ENCODE measurements at places on chromosomes 2 and 18.

GRCh38 chr18:9684881-9685614, 23.1 kb upstream of the RAB31 start:
- DNase-seq: no peak

- no peak for DNase-seq
Measured at GRCh38 chr2:190844700-190845401, 35.8 kb upstream of the GLS start.

DNA sequence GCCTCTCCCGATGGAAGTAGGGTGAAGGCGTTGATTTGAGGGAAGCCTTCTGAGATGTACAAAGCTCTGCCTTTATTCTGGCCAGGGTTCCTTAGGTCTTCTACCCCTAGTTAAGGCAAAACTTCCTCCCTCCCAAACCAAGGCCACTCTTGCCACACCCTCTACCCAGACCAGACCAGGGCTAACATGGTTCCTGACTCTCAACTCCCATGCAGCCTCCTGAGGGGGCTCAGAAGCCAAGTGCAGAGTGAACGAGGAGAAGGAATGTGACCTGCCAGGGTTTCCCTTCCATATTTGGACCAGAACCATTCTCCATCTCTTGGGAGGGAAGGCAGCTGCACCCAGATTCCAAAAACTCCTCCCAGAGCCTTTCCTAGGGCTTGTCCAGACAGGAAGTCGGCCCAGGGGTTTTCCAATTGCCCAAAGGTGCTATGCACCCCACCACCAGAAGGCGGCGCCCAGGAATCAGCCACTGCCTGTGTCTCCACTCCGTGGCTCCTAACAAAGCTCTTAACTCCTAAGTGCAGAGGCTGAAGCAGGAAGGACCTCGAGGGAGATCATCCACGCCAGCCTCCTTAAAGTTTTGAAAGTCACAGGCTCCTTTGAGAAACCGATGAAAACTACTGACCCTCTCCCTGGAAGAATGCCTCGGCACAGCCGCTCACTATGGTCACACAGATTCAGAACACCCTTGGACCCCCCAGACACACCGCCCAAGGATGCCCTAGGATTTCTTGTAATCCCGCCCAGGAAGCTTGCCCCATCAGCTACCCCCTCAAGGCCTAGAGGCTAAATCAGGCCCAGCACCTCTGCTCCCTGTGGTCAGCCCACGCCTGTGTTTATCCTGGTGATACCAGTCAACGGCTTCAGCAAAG, 157.8 kb downstream of the SMAD2 start:
- peak; percentile 53 for DNase-seq

DNA sequence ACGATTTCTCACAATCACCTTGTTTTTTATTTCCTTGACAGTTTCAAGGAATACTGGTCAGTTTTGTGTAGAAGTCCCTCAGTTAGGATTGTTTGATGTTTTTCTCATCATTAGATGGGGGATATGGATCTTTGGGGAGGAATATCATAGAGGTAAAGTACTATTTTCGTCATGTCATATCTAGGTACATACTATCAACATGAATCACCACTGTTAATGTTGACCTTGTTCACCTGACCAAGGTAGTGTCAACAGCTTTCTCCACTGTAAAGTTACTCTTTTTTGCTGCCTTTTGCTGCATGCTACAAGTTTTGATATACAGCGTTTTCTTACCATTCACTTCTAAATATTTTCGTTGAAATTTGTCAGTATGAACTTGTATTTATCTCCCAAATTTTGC, 32.7 kb downstream of the NLRC4 start:
- no peak for DNase-seq

DNA sequence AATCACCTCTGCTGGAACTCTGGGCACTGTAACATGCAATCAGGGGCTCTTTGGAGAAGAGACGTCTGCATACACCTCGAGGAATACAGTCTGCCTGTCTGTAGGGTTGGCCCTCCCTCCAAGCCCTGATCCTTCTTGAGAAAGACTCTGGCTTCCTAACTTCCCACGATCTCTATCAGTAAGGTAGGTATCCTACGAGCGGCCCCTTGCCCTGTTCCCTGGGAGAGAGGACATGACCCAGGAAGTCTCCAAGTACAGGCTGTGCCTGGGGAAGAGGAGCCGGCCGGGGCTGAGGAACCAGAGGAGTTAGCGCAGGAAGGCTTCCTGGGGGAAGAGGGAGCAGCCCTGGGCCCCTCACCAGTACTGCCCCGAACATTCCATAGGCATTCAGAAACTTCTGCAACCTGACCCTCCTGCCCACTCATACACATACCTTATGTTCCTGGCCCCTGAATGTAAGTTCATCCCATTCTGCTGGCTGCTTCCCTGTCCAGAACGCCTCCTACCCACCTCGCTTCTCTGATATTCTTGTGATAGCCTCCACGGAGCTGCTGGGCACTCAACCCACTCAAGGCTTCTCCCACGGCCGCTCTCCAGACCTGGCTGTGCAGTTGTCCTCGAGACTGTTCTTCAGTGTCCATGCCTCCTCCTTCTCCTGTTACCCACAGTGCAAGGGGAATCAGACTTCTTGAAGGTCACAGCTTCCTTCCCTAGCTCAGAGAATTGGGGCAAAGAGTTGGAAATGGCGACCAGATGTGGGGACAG, 116.1 kb downstream of the CYP26B1 start:
- no peak for DNase-seq

- no peak for DNase-seq
Measured at GRCh38 chr18:63376538-63376937, 9.5 kb upstream of the KDSR start.

DNA sequence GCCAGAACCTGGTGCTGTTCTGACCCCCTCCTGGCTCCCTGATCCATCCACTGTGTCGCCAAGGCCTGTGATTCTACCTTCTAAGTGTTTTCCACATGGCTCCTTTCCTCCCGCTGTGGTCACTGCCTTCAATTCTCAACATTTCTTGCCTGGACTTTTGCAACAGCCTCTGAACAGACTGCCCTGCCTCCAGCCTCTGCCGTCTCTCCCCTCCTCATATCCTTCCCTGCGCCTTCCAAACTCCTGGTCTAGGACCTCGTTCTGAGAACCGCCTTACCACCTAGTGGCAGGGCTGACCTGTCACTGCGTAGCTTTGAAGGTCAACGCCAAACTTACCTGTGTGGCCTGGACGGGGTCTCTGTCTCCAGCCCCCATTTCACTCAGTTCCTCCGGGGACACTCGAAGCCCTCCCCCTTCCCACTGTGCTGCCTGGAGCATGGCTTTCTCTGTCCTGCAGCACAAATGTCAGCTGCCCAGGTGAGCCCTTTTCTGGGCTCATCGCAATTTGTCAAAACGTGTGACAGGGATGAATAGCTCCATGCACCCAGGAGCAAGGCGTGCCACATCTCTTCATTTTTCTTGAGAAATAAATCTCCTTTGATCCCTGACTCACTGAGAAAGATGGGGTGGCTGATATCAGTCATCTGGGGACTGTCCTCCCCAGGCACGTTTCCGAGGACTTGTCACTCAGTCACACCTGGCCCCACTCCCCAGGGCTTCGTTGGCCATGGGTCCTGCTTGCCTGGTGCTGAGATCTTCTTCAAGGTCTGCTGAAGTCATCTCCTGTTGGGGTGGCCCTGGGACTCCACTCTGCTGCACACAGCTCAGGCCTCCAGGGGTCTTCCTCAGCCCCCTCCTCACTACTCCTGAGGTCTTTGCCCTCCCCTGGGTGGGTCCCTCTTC, 46.7 kb downstream of the LDLRAD4 start:
- peak; percentile 28 for DNase-seq

DNA sequence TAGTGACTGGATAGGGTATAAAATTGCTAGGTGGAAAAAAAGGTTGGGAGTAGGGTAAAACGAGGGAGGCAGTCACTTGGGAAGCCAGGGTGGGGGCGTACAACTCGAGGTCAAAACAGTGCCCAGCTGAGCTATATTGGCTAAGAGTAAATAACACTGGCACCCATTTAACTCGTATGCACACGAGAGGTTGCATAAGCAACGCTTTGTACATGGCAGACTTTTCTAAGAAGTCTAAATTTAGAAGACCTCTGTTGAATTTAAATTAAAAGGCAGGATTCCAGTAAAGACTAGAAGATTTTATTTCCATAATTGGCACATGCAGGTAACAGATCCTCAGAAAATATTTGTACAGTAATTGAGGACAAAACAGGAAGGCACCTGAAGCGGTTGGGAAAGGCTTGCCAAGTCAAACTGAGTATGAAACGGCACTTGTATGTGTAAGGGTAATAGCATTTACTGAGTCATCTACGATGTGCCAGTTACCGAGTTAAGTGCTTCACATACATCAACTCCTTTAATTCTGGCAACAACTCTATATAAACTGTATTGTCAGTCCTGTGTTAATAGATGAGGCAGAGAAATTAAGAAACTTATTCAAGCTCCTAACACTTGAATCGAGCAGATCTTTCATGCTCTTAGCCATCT, 1.4 kb upstream of the MALT1 start:
- DNase-seq: no peak

- no peak for DNase-seq
Measured at GRCh38 chr18:24585996-24586566, 125.6 kb downstream of the HRH4 start.

DNA sequence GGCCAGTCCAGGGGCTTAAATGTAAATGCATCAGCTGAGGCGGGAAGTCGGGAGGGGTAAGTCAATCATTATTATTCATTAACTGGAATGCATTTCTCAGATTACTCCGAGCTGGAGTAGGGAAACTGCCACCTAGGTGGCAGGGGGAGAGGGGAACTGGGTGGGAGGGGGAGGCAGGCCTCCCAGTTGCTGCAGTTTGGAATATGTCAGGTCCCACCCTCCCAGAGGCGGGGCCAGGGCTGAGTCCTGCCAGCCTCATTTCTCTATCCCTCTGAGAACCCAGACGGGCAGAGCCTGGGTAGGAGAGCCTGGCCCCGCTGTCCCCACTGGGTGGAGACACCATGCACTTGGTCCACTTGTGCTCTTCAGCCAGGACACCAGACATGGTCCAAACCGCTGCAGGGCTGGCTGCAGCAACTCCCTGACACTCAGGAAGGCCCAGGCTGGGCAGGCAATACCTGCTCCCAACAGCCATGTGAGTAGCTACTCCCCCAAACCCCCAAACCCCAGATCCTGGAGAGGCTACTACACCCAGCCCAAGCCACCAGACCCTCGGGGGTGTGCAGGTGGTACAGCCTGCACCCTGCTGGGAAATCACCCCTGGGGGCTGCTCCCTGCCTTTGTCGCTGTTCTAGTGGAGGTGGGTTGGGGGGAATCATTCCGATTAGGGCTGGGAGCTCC, at the start of gene GPBAR1:
Gene GPBAR1 (plus strand): TSS at position 274 of the 681 bp plus-strand sequence. CDS start 1,710 bp downstream, outside the sequence.
- no peak for DNase-seq

DNA sequence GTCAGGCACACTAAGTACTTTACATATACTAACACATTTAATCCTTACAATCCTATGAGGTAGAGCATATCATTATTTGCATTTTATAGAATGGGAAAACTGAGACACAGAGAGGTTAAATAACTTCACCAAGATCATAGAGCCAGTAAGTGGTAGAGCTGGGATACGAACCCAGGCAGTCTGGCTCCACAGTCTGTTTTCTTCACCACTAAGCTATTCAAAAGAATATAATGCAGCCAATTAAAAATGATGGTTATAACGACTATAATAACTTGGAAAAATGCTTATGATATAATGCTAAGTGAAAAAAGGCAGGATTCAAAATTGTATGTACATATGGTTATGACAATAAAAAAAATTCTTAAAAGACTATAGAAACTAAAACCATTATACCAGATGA, 7.3 kb downstream of the THOC1 start:
- DNase-seq: no peak

GRCh38 chr2:133674433-133675331, 106.4 kb upstream of the NCKAP5 start:
- no peak for DNase-seq

- DNase-seq: peak; percentile 59
Measured at GRCh38 chr2:218284106-218284811, 8.0 kb downstream of the TMBIM1 start.

DNA sequence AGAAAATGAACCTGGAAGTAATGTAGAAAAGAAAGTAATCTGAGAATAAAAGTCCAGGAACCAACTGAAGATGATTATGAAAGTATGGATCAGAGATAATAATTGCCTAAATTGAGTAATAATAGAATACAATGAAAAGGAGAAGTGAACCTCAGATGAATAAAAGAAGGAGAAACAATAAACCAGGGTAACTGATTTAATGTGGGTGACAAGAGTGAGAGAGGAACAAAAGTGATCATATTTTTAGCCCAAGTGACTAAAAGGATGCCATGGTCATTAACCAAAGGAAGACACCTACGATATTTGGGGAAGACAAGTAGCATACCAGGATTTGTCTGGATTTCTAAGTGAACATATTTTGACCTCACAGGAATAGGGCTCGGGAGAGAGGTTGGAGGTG, 600.6 kb downstream of the RNF144A start:
- DNase-seq: no peak

DNA sequence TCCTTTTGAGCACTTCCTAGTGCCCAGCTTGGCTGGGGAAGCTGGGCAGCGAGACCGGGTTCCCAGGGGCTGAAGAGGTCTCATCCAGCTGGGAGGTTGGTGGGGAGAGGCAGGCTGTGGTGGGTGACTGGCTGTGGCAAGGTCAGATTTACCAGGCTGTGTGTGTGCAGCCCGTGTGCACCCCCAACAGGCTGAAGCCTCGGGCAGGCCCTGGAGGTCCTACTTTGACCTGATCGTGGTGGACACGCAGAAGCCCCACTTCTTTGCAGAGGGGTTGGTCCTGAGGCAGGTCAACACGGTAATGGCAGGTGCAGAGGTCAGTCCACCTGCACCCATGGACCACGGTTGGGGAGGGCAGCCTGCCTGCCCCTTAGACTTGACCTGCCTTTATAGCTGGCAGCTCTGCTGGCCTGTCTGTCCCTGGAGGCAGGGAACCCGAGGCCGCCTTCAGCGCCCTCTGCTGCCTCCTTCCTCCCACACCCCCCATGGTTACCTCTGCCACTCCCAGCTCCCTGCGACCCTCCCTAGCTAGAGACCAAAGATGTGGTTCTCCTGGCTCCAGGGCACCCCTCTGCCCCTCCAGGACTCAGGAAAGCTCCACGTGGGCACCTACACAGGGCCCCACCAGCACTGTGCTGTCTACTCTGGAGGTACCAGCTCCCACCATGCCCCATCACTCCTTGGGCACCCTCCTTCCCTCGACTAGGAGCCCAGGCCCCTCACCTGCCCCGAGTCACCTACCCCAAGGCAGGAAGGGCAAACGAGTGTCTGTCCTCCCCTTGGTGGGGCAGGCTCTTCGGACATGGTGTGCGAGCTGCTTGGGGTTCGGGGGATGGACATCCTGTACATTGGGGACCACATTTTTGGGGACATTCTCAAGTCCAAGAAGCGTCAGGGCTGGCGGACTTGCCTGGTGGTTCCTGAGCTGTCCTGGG, 4.0 kb downstream of the NT5DC4 start:
- DNase-seq: no peak

- DNase-seq: no peak
Measured at GRCh38 chr2:84832772-84833461, 48.0 kb downstream of the TRABD2A start.

- no peak for DNase-seq
Measured at GRCh38 chr18:50338122-50338521, 36.7 kb upstream of the SKA1 start.

DNA sequence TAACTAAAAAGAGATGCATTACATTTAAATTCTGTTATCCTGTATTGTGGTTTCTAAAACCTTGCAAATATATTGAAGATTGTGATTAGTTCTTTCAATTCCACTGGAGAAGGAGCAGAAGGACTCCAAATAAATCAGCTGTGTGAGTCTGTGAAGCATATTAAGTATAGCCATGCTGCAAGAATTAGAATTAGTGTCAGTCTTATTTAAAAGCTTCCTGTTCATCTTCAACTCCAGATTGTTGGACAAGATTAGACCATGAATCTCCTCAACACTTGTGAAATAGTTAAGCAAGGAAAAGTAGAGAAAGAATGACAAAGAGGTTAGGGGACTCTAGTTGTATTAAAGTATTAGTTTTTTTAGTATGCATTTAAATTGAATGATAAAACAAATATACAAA, 92.5 kb upstream of the LRP1B start:
- DNase-seq: no peak

- no peak for DNase-seq
Measured at GRCh38 chr2:160368988-160369930, 124.3 kb downstream of the RBMS1 start.
